ENCODE measurements at places on chromosomes 2 and 18.
A peak's percentile ranks its signal among the peaks of the same experiment; 100 is the strongest.

GRCh38 chr2:69493268-69493667, 56.0 kb upstream of the NFU1 start:
- no peak for DNase-seq

DNA sequence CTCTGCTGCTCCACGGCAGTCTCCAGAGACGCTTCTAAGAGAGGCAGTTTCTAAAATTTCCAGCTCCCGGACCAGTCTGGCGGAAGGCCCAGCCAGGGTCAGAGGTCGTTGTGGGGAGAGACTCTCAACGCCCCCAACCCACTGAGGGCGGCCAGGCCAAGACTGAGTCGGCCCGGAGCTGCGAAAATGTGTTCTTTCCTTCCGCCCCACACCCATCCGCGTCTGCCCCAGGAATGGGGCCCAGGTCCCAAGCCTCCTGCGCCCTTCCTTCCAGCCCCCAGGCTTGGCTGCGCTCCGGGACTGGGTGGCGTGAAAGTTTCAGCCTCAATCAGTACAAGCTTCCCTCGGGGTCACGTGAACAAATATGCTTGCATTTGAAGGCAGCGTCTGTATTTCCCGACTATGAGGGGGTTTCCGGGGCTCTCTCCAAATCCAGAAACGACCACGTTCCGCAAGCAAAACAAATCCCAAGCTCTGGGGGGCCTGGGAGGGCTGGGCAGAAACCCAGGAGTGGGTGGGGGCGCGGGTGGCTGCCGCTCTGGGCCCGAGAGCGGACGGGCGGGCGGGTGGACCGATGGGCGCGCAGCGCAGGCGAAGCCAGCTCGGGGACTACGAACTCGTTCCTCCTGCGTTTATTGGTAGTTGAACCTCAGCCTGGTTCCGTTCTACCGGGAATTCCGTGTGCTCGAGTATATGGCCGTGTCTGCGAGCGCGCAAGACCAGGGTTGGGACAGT, 3.3 kb downstream of the HOXD3 start:
- DNase-seq: no peak

- DNase-seq: no peak
Measured at GRCh38 chr2:16211341-16211740, 271.0 kb downstream of the MYCN start.

- DNase-seq: no peak
Measured at GRCh38 chr18:64714086-64714485, 565.2 kb upstream of the LINC00305 start.

DNA sequence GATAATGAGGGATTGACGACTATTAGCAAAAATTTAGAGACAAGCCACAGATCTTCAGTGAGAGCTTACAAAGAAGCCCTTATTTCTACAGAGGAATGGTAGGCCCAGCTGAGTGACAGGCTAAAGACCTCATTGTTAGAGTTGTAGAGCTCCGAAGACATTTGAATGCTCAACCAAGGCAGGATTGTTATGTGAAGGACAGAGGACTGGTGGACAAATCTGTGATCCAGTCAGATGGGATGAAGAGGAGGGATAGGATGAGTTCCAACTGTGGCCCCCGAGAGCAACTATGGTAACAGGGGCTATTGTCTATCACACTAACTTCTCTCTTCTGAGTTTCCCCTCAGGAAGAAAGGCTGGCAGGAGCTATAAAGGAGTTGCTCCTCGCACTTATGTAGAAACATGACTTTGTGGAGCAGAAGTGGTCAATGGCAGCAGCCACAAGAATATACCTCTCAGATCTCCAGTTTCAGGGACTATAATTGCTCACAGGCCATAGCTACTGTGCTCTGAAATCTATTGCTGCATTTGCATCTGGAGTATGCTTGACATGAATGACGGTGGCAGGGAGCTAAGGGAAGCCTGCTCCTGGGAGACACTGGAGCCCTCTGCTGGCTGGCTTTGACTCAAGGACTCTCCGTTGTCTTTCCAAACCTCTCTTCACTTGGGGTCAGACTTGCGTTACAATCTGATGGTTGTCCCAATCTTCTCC, 50.3 kb upstream of the GREB1L start:
- DNase-seq: peak; percentile 28

- DNase-seq: no peak
Measured at GRCh38 chr2:191862156-191862775, 15.4 kb upstream of the CAVIN2 start.

- DNase-seq: no peak
Measured at GRCh38 chr2:162244541-162245031, 1.3 kb upstream of the FAP start.

DNA sequence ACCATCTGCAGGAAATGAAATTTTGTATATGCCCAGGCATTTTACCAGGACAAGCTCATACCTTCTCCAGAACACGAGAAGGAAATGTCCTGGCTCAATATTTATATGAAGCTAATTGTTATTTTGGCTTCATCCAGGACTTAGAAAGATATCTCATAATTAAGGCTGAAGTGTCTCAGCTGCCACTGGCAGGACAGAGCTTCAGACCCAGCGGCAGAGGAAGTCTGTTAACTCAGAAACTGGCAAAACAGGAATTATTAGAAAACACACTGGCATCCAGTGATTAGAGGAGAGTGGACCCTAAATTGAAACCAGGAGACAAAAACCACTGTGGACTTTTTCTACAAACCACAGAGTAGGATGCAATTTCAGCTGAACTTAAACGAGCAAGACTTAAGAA, 329.7 kb downstream of the CYRIA start:
- DNase-seq: no peak

DNA sequence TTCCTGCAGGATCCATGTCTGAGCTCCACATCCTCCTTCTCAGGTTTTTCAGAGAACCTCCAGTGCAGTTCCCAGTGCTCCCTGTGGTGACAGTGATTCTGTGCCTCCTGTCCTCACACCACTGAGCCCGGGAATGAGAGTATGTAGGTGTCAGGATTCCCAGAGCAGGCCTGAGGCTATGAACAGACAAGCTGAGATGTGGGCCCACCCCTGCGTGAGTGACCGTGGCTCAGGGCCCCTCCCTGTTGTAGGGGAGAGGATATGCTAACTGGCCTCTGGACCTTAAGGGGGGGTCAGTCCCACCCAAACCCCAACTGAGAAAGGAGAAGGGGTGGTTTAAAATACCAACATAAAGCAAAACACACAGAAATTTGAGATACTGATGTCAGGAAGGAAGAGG, 104.8 kb upstream of the RAB12 start:
- no peak for DNase-seq

DNA sequence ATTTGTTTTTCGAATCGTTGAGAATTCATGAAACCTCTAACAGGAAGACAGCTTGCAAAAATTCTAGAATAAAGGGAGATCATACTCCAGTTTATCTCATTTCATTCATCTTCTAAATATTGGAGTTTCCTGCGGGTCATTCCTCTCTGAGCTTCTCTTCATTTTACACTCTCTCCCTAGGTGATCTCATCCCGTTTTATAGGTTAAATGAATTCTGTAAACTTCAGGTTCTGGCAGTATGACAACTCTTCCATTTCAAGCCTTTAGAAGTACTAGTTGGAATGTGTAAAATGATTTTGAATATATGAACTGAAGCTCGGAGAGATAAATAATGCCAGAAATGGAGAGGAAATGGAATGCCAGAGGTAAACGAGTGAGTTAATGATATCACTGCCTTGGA, 312.4 kb downstream of the METTL4 start:
- no peak for DNase-seq

GRCh38 chr2:201866643-201867473, 60.5 kb downstream of the CDK15 start:
- no peak for DNase-seq

GRCh38 chr2:11558214-11558886, 24.5 kb downstream of the GREB1 start:
- no peak for DNase-seq

GRCh38 chr2:42086500-42086953, 38.7 kb downstream of the PKDCC start:
- DNase-seq: peak; percentile 42

DNA sequence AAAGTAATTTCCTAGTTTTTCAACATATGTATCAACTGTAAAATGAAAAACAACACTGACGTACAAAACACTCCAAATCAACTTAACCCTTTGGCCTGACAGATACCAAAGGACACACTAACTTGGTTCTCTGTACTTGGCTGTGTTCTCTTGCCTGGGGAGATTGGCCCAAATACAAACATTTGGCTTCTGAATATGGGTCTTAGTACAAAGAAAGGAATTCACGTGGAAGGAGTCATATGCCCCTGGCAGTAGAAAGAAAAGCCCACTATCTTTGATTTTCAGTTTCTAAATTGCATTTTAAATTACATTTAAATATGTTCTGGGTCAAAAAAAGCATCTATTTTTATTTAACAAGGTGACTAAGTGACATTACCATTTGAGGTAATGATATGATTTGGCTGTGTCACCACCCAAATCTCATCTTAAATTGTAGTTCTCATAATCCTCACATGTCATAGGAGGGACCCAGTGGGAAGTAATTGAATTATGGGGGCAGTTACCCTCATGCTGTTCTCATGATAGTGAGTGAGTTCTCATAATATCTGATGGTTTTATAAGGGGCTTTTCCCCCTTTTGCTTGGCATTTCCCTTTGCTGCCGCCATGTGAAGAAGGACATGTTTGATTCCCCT, 153.6 kb upstream of the CCDC195 start:
- no peak for DNase-seq

DNA sequence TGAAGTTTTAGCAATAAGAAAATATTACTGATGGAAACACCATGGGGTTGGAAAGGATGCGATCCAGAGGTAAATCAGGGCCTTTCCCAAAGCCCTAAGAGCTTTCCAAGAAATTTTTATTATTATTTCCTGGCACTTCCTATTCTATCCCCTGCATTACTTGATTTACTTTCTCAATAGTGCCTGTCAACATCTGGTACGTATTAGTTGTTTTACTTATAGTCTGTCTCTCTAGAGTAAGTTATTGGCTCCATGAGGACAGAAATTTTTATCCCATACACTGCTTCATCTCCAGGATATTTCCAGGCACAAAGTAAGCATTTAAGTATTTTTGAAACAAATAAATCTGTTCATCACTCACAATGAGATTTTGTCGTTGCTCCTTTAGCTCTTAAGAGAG, 18.1 kb downstream of the PPP4R1 start:
- no peak for DNase-seq

GRCh38 chr2:6657855-6658254, 207.9 kb downstream of the CMPK2 start:
- DNase-seq: no peak

GRCh38 chr2:15038366-15039364, 406.1 kb downstream of the LRATD1 start:
- peak; percentile 87 for DNase-seq

DNA sequence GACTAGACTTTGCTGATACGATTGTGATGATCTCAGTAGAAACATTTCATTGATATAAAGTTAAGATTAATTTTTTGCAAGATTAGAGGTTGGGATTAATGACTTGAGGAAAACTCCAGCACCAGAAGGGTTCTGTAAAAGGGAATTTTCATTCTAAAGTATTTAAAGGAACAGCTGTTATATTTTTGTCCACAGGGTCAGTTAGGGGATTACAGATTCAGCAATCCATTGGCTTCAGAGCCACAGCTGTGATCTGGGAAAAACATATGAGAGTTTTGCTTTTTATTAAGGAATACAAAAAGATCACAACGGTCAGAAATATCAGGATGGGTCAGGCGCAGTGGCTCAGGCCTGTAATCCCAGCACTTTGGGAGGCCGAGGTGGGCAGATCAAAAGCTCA, 19.6 kb upstream of the REV1 start:
- DNase-seq: no peak

DNA sequence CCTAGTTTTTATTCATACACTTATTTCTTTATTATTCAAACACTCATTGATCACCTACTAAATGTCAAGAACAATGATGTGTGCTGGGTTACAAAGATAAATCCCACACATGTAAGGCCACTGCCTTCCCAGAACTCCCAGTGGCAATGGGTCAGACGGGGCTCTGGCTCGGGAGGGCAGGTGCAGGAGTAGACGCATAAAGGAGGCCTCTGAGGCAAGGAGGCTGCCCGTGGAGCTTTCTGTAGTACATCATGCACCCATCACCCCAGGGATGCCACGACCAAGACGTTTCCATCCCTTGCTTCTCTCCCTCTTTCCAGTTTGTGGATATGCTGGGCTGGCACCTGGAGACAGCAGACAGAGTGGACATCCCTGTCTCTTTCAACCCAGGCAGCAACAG, 153.2 kb upstream of the TTC39C start:
- DNase-seq: no peak

DNA sequence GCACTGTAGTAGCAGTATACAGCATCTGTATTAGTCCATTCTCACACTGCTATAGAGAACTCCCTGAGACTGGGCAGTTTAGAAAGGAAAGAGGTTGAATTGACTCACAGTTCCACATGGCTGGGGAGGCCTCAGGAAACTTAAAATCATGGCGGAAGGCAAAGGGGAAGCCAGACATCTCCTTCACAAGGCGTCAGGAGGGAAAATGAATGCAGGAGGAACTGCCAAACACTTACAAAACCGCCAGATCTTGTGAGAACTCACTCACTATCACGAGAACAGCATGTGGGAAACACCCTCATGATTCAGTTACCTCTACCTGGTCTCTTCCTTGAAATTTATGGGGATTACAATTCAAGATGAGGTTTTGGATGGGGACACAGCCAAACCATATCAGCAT, 25.4 kb downstream of the MAP4K4 start:
- DNase-seq: no peak

GRCh38 chr2:62495761-62496160, 10.2 kb downstream of the TMEM17 start:
- no peak for DNase-seq

GRCh38 chr2:5467178-5467905, 224.8 kb upstream of the SOX11 start:
- DNase-seq: no peak

GRCh38 chr18:56235481-56236013, 402.8 kb downstream of the TXNL1 start:
- DNase-seq: no peak

DNA sequence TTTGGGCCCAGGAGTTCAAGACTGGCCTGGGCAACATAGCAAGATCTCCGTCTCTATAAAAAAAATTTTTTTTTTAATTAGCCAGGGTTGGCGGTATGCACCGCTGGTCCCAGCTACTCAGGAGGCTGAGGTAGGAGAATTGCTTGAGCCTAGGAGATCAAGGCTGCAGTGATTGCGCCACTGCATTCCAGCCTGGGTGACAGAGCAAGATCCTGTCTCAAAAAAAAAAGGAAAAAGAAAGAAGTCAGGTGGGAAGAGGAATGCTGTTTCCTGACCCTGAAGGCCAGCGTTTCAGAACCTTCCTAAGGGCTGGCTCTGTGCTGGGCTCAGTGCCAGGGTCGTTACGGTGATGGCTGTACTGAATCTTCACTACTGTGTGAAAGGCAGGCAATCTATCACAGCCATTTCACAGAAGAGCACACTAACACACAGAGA, 35.0 kb upstream of the AGAP1 start:
- DNase-seq: no peak

GRCh38 chr2:85911814-85912692, 23.3 kb upstream of the ST3GAL5 start:
- no peak for DNase-seq

GRCh38 chr2:83058683-83059082, 1400.4 kb downstream of the SUCLG1 start:
- DNase-seq: no peak

DNA sequence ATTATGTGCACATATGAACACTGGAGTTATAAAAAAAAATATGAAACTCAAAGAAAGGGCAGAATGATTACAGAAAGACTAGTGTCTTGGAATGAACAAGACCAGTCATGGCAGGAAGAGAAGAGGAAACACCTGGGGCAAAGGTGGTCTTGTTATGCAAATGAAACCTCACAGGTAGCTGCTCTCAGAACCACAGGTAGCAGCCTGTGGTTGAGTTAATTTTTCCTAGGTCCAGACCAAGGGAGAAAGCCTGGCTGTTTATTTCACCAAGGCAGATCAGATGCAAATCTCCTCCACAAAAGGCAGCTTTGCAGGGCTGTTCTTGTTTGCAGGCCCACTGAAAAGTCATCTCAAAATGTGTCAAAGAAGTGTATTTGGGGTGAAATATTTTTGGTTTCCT, 785.8 kb downstream of the RNF144A start:
- DNase-seq: no peak
